ENCODE measurements at places on chromosomes 5 and 9. TPM values are rescaled to one million over a fixed set of nuclear protein-coding genes. Genes with fewer than 3 reads are reported as not detected.

GRCh38 chr9:127255692-127256091, 8.9 kb upstream of the GARNL3 start:
- H3K27ac ChIP-seq = no peak overlapping the region
- H3K4me3 ChIP-seq = no peak overlapping the region
- no peak for DNase-seq
- H3K27me3 ChIP-seq = peaks cover 21% of the 10 kb centered on the region
- H3K36me3 ChIP-seq = no peaks in the 10 kb centered on the region

DNA sequence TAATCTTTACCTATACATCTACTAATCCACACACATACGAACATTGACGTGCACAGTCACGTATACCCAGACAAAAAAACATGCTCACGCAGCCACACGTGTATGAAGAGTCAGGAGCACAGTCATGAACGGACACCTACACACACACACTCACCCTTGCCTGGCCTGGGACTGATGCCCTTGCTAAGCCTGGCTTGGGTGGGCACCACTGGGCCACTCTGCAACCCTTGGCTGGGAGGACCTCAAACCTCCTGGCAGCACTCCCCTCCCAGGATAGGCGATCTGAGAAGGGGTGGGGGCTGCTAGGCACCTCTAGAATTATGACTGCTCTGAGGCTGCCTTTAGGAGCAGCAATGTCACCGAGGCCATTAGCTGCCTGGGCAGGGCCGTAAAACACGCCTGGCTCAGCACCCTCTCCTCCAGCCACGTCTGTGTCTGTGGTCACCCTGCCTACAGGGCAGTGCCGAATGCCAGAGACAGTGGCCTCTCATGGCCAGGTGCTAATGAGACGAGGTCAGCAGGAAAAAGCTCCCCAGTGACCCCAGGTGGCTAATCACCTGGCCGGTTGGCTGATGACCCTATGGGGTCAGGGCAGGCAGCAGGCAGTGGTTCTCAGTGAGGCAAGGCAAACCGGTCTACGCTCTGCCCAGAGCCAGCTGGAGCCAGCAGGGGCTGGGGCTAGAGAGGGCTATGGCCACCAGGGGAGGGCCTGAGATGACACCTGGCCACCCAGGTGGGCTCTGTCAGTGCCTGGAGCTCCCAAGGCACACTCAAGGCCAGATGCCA, 33.7 kb upstream of the MVB12B start:
- peak; percentile 17 for DNase-seq
- no peak overlapping the region for H3K4me3 ChIP-seq
- no peaks in the 10 kb centered on the region for H3K4me1 ChIP-seq
- H3K36me3 ChIP-seq = no peaks in the 10 kb centered on the region
- peaks cover 16% of the 10 kb centered on the region for H3K27me3 ChIP-seq
- H3K27ac ChIP-seq = no peak overlapping the region

GRCh38 chr9:99762470-99762869, 59.2 kb upstream of the NR4A3 start:
- H3K27me3 ChIP-seq = no peaks in the 10 kb centered on the region
- H3K27ac ChIP-seq = no peak overlapping the region
- H3K4me3 ChIP-seq = no peak overlapping the region
- DNase-seq = no peak

- no peak overlapping the region for H3K4me3 ChIP-seq
- peaks cover 3% of the 10 kb centered on the region for H3K36me3 ChIP-seq
- DNase-seq = no peak
- H3K27me3 ChIP-seq = no peaks in the 10 kb centered on the region
These were observed 196.5 kb upstream of the EFNA5 start for GRCh38 chr5:107867266-107867665.

- no peak overlapping the region for H3K4me3 ChIP-seq
- H3K36me3 ChIP-seq = no peaks in the 10 kb centered on the region
- DNase-seq = no peak
- peaks cover 14% of the 10 kb centered on the region for H3K4me1 ChIP-seq
- no peak overlapping the region for H3K27ac ChIP-seq
These were observed 197.7 kb upstream of the OTULINL start for GRCh38 chr5:14383923-14384322.

DNA sequence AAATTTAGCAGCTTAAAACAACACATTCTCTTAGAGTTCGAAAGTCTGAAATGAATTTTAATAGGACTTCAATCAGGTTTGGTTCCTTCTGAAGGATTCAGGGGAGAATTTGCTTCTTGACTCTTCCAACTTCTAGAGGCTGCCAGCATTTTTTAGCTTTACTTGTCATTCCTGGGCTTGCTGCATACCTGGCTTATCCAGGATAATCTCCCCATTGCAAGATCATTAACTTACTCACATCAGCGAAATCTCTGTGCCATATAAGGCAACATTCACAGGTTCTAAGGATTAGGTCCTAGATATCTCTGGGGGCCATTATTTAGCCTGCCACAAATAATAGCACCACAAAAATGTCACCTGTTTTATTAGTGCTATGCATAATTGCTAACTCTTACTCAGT, 46.2 kb upstream of the PCSK5 start:
- no peaks in the 10 kb centered on the region for H3K27me3 ChIP-seq
- no peaks in the 10 kb centered on the region for H3K36me3 ChIP-seq
- no peak overlapping the region for H3K4me3 ChIP-seq
- no peaks in the 10 kb centered on the region for H3K4me1 ChIP-seq
- H3K27ac ChIP-seq = no peak overlapping the region

- no peaks in the 10 kb centered on the region for H3K4me1 ChIP-seq
- H3K36me3 ChIP-seq = no peaks in the 10 kb centered on the region
- H3K27ac ChIP-seq = no peak overlapping the region
These were observed 86.5 kb downstream of the HCN1 start for GRCh38 chr5:45609661-45610060.

Gene RASEF
- not detected for total RNA-seq

Gene CDX1
- total RNA-seq = not detected

Gene ASPN
- total RNA-seq = not detected

Gene HRCT1
- not detected for total RNA-seq
